ENCODE measurements at places on chromosomes 5 and 9.

DNA sequence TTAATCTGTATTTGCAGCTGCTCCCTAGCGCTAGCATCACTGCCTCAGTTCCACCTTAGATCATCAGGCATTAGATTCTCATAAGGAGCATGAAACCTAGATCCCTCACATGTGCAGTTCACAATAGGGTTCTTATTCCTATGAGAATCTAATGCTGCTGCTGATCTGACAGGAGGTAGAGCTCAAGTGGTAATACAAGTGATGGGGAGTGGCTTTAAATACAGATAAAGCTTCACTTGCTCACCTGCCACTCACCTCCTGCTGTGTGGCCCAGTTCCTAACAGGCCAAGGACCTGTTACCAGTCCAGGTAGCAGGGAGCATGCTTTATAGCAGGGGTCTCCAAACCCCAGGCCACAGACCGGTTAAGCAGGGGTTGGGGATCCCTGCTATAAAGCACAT, 22.6 kb upstream of the RNF20 start:
- DNase-seq, result no peak

- DNase-seq, result no peak
Observed at GRCh38 chr5:91200692-91201091, 182.4 kb downstream of the ARRDC3 start.

- DNase-seq, result no peak
Observed at GRCh38 chr9:20658677-20659473, 25.2 kb upstream of the FOCAD start.

- DNase-seq, result no peak
Observed at GRCh38 chr5:139705191-139705590, 57.0 kb downstream of the CXXC5 start.

Measured in germinal center (tissue), 1 donor.